Tongue (tissue), 3 donors: ENCODE measurements at places on chromosomes 1 and 21. TPM values are rescaled to one million over a fixed set of nuclear protein-coding genes. Genes with fewer than 3 reads are reported as not detected.

DNA sequence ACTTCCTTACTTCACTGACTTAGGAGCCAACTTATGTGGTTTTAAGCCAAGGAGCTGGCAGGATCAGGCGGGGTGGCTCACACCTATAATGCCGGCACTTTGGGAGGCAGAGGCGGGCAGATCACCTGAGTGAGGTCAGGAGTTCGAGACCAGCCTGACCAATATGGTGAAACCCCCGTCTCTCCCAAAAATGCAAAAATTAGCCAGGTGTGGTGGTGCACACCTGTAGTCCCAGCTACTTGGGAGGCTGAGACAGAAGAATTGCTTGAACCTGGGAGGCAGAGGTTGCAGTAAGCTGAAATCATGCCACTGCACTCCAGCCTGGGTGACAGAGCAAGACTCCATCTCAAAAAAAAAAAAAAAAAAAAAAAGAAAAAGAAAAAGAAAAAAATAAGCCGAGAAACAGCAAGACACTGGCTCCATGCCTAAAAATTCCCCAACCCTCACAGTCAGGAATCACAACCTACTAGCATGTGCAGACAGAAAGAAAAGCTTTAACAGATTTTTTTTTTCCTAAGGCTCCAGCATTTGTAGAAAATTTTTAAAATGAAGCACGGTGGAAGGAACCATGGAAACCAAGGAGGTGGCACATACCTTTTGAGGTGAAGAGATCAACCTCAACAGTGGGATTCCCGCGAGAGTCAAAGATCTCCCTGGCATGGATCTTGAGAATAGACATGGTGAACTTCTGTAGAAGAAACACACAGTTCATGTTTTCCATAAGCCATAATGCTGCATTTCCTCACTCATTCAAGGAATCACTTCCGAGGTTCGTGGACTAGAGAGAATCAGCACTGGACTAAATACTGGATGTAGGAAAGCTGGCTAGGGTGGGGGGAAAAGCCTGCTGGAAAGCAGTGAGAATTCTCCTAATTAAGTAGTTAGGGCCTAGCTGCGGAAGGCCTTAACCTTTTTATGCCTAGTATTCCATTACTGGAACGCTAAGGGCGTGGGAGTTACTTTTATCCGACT is 4.0 kb downstream of the ENO1 start:
- DNase-seq = no peak

DNA sequence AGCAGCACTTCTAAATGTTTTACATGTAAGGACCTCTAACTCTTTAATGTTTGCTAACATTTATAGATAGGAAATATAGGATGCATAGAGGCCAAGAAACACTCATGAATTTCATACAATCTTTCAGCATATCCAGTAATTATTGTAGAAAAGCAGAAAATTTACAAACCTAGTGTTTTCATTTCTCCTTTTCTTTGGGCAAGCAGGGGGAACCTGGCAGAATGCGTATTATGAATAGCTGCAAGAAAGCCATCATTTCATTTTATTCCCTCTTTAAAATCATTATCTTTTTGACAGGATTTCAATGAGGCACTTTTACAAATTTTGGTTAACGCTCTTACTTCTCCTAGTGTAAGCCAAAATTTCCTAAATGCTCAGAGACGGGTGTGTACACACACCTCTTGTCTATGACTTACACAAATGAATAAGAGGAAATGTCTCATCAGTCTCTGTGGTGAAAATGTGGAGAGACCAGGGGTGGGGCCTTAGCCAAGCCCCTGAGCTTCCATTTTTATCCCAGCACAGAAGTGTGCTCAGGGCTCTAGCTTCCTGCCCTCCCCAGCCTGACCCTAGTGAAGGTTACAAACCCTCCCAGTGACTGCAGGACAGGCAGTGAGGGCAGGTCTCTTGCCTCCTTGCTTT is 91.6 kb downstream of the LRRC8C start:
- DNase-seq = no peak

- DNase-seq = no peak
These were observed 125.3 kb downstream of the DISP1 start for GRCh38 chr1:222940095-222940494.

- peak; percentile 29 for DNase-seq
These were observed 153.1 kb upstream of the RAB4A start for GRCh38 chr1:229117664-229118300.

DNA sequence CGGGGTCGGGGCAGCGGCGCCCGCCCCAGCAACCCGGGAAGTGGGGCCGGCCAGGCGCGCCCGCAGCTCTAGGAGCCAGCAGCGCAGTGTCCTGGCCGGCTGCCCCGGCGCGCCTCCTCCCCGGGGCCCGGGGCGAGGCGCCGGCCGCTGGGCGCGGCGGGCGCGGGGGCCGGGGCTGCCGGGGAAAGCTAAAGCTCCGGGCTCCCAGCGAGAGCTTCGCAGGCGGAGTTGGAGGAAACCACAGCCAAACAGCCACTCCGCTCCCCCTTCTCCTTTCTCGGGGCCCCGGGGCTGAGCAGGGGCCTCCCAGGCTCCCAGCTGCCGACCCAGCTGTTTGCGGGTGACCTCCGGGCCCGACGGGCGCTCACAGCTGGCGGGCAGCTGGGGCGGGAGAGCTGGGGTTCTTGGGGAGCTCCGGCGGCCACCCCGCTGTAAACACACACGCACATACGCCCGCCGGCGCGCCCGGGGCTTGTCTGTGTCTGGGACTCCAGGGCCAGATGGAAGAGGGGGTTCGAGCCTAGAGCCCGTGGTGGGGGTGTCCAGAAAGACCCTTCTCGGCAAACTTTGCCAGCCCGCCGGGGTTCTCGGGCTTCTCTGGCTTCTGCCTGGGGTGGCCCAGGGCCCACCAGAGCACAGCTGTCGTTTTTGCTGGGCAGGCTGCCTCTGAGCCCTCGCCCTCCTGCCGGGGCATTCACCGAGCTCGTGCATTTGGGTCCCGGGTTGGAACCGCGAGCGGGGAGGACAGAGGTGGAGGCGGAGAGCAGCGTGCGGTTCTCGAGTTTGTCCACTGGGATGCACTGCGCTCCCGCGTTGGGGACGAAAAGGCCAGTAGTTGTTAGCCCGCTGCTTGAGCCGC is 1.5 kb downstream of the AJAP1 start:
- peak; percentile 89 for DNase-seq

GRCh38 chr1:213054733-213055591 is 3.9 kb downstream of the RPS6KC1 start:
- no peak for DNase-seq

- peak; percentile 85 for DNase-seq
These were observed 69.2 kb upstream of the ERG start for GRCh38 chr21:38567335-38567969.

- peak; percentile 98 for DNase-seq
These were observed 21.5 kb upstream of the TMEM222 start for GRCh38 chr1:27300341-27301051.

DNA sequence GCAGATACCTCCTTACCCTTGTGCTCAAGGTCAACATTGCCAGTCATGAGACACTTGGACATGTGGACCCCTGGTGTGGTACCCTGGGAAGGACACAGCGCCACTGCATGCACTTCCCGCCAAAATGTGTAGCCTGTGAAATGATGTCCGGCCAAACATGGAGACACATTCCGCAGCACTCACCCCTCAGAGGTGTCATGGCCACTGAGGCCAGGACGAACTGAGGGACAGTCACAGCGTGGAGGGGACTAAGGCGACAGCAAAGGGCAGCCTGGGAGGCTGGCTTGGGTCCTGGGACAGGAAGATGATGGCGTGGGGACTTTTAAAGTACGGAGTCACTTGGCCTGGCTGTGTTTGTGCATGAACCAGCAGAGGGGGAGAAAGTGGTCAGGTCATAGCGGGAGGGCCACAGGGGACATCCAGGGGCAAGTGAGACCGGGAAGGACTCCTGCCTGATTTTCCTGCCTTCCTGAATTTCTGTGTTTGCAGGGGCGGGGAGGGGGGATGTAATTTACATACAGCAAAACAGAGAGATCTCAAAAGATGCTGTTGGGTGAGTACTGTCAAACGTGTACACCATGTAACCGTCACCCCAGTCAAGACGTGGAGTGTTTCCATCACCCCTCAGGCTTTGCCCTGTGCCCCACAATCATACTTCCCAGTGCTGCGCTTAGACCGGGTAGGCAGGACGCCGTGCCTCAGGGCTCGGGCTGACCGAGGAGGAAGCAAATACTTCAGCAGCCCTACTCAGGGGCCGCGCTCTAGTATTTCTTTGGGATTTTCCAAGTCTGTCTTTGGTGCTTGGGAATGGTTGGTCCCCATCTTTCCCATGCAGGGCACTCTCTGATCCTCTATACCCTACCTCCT is 45.2 kb downstream of the WDR4 start:
- no peak for DNase-seq

DNA sequence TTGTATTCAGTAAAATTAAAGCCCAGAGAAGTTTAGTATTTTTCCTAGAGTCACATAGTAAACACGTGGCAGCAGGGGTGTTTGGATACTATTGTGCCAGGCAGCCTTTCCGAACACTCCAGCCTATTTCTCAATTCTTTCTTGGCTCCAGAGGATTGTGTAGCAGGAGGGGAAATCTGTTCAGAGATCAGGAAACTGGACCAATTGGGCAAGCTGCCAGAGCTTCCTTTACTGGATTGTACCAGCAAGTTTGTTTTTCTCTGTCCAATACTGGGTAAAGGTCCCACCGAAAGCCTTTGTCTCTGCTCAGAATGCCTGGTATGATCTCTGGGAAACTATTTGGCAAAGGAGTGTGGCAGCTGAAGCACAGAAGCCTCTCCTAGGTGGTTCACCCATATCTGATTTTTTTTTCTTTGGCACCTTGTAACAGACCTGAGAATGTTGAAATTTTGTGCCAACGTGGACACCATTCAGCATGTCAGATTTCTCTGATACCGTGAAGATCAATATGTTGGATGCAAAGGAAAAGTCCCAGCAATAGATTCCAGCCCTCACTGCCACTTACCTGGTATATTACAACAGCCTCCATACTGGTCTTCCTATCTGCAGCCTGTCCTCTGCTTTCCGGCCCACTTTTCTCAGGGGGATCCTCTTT is 126.2 kb downstream of the FGGY start:
- peak; percentile 56 for DNase-seq

DNA sequence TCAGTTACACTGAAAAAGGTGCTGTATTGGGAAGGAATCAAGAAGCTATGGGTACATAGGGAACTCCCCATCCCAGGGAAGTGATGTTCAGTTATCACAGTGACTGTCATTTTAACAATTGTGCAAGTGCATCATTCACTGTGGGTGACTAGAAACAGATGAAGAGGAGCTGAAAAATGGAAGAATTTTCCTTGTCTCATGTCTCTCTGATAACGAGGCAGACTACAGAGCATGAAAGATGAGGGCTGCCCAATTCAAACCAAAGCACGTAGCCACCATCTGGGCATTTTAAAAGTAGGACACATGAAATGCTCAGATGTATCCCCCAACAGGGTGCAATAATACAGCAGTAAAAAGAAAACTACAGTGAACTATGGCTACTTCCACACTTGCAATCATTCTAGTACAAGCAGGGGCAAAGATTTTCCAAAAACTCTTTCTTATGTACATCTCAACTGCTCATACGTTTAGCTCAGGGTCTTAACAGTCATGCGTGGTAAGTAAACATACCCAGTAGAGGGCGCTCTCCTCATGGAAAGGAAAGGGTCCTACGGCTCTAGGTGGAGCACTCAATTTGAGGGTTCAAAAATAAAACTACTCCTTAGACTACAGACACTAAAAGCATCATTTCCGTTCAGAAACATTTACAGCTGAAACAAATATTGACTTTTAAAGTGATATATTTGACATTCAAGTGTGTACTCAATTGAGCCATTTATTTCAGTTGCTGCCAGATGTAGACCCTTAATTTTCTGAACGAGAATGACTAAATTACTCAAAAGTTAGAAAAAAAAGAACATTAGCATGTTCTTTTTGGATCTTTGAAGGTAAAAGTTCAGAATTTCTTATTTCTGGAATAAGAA is 143.2 kb downstream of the KCTD3 start:
- peak; percentile 41 for DNase-seq

DNA sequence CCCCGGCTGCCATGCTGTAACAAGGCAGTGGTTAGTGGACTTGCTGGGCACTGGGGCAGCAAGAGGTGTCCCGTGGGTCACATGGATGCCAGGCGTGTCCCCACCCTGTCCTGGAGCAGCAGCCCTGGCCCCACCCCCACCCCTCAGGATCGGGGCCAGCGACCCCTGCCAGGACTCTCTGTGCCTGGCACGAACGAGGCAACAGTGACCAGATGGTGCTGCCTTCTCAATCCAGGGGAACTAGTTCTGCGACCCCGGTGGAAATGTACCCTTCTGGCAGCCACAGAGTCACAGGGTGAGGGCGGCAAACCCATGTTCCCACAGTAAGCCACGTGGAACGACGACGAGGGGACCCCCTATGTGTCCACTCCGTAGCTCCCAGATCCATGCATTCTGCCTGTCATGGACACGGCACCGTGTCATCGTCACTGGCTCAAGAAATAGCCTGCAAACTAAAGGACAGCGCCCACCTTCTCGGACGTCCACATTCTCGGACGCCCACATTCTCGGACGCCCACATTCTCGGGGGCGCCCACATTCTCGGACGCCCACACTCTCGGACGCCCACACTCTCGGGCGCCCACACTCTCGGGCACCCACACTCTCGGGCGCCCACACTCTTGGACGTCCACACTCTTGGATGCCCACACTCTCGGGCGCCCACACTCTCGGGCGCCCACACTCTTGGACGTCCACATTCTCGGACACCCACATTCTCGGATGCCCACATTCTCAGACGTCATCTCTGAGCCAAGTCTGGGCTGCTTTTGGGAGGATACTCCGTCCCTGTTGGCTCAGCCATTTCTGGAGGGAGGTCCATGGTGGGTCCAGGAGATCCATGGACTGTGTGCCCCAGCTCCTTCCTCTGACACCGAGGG is 19.6 kb upstream of the ACTRT2 start:
- DNase-seq = no peak

The NFASC gene
- total RNA-seq = 4.4 TPM

The FCGR2B gene
- total RNA-seq = 1.6 TPM

The FCMR gene
- total RNA-seq = 4.4 TPM

The KRTAP19-3 gene
- not detected for total RNA-seq

The RNF187 gene
- 50.2 TPM for total RNA-seq

The TFF2 gene
- not detected for total RNA-seq

The CLDN19 gene
- total RNA-seq = 2.8 TPM
